ENCODE measurements at places on chromosomes 13 and 19.
A peak's percentile ranks its signal among the peaks of the same experiment; 100 is the strongest.

DNA sequence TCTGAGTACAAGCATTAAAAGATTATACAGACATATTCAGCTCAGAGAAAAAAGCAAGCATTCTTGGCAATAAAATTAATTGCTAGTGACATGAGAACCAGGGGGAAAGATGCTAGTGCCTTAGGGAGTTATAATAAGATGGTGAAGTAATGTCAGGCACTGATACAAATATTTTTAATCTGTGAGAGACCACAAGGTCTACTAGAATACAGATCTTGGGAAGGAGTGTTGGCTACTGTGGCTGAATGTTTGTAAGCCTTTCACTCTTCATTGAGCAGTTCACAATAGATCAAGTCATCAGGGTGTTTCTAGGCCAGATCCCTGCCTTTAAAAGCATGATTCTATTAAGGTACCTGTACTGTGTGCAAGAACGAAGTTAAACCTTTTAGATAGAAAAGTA is 16.4 kb downstream of the FREM2 start:
- peak; percentile 37 for DNase-seq

- no peak for DNase-seq
Measured at GRCh38 chr13:74316547-74316946, 182.3 kb upstream of the KLF12 start.

GRCh38 chr19:41893899-41894298 is 10.9 kb downstream of the ARHGEF1 start:
- no peak for DNase-seq

DNA sequence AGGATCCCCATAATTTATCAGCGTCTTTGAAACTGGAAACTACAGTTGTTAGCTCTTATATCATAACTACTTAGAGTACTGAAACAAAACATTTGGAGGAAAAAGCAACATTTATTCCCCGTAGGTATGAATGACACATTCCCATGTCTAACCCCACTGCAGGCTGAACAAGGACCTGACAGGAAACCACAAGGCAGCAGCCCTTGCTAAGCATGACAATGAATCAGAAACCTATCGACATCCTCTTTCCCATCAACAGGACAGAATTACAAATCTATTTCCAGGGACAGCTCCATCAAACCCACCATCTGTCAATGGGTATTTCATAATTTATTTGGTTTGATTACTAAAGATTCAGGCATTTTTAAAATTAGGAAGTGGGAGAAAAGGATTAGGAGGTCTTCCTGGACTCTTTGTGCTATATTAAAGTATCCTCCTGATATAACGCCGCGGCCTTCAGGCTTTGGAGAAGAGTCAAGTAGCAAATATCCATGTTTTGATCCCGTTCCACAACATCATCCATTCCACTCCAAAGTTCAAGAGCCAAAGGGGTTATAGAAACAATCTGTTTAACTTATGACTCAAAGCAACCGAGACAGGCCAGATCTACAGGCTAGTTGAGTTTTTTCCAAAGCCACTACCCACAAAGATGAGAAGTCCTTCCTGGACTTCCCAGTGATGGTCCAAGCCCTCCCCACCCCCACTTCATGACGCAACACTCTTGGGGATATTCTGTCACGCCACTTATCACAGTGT is 51.1 kb downstream of the FAM216B start:
- DNase-seq, result no peak

GRCh38 chr19:41356984-41357739 is 3.4 kb upstream of the TGFB1 start:
- no peak for DNase-seq
